Uterus (tissue), 4 donors: ENCODE measurements at places on chromosomes 13 and 19. TPM values are rescaled to one million over a fixed set of nuclear protein-coding genes. Genes with fewer than 3 reads are reported as not detected.

SGCG gene
- total RNA-seq = 0.88 TPM

SIGLEC5 gene
- total RNA-seq = 0.41 TPM

GIPC1 gene
- 17.2 TPM for total RNA-seq

GRCh38 chr13:64457976-64458375, 2772.2 kb downstream of the PCDH9 start:
- DNase-seq = no peak
